ENCODE measurements at places on chromosomes 2 and 18. TPM values are rescaled to one million over a fixed set of nuclear protein-coding genes. Genes with fewer than 3 reads are reported as not detected.

MEP1B gene
- 0.13 TPM for total RNA-seq

DNA sequence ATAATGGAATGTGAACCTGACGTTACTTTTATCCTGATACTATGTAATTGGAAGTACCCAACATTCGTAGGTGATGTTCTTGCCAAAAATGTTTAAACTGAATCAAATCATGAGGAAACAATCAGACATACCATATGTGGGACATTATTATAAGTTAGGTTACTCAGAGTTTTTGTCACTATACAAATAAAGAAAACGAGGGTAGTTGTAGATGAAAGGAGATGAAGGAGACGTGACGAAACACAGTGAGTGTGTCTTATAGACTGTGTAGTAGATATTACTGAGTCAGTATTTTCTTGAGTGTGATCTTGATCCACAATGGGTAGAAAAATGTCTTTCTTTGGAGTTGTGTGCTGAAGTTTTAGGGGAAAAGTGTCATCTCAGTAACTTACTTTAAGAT is 176.8 kb downstream of the ZNF407 start:
- no peak for ATAC-seq
- H3K4me1 ChIP-seq: peaks cover 4% of the 10 kb centered on the region
- no peaks in the 10 kb centered on the region for H3K27me3 ChIP-seq
- H3K4me3 ChIP-seq: no peak overlapping the region

DNA sequence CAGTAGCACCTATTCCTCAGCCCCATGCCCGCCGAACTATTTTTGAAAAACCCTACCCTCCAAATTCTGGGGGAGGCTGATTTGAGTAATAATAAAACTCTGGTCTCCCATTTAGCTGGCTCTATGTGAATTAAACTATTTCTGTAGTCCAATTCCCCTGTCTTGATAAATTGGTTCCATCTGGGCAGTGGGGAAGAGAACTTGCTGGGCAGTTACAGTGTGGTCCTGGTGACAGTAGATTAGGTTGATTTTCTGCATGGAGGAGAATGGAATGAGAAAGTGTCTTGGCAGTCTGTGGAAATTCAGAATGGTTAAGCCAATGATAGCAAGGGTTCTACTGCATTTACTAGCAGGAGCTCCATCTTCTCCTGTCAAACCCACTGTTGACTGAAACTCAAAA is 95.0 kb downstream of the SPP2 start:
- no peak for ATAC-seq
- H3K36me3 ChIP-seq: no peaks in the 10 kb centered on the region
- no peak overlapping the region for H3K27ac ChIP-seq
- H3K27me3 ChIP-seq: no peaks in the 10 kb centered on the region

DNA sequence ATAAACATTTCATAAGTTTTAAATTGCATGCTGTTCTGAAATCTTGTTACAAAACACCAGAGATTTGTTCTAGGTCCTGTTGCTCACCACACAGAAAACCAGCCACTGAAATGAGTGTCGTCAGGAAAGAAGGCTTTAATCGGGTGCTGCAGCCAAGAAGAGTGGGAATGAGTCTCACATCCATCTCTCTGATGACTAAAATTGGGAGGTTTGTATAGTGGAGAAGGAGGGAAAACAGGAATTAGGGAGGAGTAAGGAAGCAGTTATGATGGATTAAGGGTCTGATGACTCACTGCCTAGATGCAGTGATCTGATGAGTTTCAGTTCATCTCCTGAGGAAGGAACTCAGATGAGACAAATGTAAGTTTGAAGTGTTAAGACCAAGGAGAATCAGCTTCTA is 42.1 kb upstream of the GPR39 start:
- H3K4me1 ChIP-seq: no peaks in the 10 kb centered on the region
- no peak overlapping the region for H3K27ac ChIP-seq
- no peaks in the 10 kb centered on the region for H3K36me3 ChIP-seq
- ATAC-seq: no peak

Data from activated T-helper 17 cell treated with anti-CD3 and anti-CD28 coated beads, Interleukin-2, amount 50 U/mL, for 72 hours (primary cell).